ENCODE measurements at places on chromosomes 6 and 20.

GRCh38 chr6:125899726-125900182, 56.8 kb upstream of the HINT3 start:
- DNase-seq: no peak

- no peak for DNase-seq
These were observed 160.4 kb downstream of the RALGAPA2 start for GRCh38 chr20:20552076-20552475.

GRCh38 chr20:52578559-52578958, 387.0 kb upstream of the ZFP64 start:
- DNase-seq: no peak

GRCh38 chr6:49462599-49462926, 490 bp downstream of the MMUT start:
- no peak for DNase-seq

DNA sequence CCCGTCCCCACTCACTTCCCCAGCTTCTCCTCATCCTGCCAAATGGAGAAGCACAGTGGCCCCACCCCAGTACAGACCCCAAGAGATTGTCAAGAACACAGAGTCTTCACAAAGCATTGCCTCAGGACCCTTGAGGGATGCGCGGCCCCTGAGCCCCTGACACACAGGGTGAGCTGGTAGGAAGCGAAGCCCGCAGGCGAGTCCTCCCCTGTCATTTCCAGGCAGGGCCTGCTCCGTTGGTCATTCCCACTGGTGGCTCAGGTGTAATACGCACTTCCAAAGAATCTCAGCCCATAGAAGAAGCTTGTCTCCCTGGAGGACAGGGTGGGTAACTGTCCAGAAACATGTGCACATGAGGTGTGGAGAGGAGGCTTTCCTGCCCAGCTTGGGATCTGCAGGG, 404.2 kb downstream of the THBS2 start:
- no peak for DNase-seq

DNA sequence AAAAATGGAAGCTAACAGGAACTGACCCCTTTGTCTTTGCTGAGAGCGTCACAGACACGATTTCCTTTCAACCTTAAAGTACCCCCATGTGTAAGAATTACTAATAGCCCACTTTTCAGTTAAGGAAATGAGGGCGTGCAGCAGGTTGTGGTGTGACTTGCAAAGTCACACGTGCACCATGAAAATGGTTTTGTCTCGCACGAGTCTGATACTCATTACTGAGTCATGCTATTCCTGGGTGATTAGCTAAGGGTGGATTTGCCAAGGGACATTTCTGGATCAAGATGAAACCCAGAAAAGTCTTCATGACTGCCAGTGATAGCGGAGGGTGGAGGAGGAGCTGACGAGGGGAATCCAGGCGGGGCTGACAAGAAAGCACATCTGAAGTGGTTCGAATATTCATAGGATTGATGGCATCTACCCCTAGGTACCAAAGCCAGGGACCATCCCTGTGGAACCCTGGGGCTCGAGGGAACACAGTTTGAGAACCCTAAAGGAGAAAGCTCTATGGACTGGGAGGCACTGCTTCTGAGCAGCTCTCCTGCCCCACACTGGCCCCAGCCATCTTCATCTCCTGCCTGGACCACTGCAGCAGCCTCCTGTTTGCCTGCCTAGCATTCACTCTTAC, 12.1 kb upstream of the NFATC2 start:
- no peak for DNase-seq

DNA sequence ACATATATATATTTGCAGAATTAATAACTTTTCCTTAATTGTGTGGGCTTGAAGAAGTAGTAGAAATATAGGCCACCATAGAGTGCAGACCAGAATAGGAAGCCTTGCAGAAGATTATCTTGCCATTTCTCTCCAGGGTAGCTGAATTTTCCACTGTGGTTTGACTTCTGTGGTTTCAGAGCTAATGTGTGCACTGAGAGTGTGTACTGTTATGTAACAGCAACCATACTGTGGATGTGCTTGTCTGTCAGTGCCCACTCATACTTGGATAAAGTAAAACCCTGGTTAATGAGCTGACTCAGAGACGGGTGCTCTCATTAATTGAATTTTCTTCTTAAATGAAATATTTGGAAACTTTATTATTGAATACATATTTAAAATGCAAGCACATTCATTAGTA, 57.2 kb downstream of the CEP43 start:
- no peak for DNase-seq

DNA sequence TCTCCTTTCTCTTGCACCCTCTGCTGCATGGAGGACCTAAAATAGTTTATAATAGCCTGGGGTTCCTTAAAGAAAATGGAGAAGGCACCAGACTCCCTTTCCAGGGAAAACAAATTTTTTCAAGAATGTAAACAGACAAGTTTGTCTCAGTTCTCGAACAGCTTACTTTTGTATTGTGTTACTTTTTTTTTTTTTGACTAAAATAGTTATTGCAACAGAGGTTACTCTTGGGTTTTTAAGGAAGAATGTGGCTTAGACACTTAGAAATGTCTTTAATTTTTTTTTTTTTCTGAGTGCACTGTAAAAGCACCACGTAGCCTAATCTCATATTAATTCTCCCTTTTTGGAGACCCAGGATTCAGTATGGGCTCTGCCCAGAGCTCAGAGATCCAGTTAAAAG, 148.7 kb upstream of the CARMIL1 start:
- no peak for DNase-seq

DNA sequence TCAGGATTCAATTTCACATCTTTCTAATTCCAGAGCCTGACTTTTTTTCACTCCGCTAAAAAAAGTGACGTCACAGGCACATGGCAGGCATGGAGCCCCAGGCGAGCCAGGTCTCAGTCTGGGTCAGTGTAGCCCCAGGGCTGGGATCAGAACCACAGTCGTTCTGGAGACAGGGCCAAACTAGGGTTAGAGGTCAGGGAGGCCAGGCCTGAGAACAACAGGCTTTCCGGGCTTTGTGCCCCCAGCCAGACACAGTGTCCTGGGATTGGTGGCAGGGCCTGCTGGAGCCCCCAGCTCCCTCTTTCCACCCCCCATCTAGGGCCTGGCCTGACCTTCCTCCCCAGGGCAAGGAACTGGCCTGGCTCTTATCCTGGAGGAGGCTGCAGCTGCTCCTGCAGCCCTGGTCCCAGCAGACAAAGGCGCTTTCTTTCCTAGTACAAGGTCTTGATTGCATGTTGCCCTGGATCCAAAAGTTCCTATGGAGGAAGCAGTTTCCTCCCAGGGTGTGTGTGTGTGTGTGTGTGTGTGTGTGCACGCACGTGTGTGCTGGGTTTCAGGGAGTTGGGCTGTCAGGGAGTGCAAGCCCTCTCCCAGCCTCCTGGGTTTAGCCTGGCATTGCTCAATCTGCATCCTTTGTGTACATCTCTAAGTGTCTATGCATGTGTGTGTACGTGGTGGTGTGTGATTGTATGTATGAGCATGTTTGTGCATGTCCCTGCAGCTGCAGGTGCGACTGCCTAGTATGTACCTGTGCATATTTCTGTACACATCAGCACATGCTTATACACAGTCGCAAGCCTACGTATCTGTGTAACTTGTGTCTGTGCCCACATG, 26.5 kb upstream of the EMILIN3 start:
- DNase-seq: no peak

GRCh38 chr20:46657137-46657536, 5.9 kb upstream of the SLC13A3 start:
- no peak for DNase-seq

- DNase-seq: no peak
These were observed 327.1 kb upstream of the PRDM1 start for GRCh38 chr6:105759015-105759414.

DNA sequence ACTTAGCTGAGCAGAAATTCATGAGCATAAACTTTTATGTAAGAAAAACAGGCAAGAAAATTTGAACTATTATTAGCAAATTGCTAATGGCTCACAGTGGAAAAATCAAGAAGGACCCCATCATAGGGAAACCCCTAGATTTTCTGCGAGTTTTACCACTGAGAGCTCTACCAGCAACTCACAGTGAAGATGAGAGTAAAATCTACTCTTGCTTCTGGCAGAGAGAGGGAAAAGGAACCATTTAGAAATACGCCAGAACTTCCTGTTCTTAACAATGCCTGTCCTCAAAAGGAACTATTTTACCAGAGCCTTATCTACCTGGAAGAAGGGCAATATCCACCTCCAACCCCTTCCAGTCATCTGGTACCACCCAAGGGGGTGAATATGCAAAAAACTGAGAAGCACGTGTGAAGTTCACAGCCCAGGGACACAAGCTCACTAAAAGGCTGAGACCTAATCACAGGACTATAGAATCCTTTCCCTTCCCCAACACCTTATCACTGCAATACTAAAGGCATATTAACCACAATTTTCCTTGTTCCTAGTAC, 34.4 kb upstream of the ASF1A start:
- DNase-seq: no peak

DNA sequence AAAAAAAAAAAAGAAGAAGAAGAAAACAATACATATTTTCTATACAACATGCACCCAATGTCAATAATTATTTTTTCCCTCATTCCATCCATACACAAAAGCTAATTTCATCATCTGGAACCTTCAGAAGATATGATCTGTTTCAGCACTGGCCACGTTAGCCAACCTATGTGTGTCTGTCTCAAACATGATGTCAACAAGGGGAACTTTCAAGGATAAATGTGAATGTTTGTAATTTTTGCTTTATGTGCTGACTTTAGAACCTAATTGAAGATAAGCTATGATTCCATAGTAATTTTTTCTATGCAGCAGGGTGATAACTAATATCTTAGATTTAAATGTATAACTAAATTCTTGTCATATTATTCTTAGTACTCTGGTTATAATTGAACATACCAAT, 37.9 kb downstream of the IPCEF1 start:
- no peak for DNase-seq

- no peak for DNase-seq
These were observed 45.9 kb upstream of the SLC2A12 start for GRCh38 chr6:134098276-134098675.

DNA sequence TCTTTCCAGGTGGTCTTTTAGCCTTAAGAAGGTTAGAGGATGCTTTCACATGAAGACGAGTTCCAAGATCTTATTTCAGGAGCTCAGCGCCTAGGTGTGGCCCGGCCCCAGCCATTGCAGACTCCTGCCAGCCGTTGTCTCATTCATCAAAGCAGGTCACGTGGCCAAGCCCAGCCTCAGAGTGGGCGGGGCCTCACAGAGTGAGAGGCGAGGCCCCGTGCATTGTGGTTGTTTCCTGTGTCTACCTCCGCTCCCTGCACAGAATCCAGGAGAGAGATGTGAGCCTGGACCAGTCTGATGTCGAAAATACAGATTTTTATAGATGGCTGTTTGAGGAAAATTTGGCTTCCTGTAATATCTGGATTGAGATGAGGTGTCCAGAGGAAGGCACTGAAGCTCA, 49.2 kb upstream of the CST5 start:
- DNase-seq: peak; percentile 30

GRCh38 chr20:16107172-16107870, 465.9 kb downstream of the KIF16B start:
- DNase-seq: no peak

DNA sequence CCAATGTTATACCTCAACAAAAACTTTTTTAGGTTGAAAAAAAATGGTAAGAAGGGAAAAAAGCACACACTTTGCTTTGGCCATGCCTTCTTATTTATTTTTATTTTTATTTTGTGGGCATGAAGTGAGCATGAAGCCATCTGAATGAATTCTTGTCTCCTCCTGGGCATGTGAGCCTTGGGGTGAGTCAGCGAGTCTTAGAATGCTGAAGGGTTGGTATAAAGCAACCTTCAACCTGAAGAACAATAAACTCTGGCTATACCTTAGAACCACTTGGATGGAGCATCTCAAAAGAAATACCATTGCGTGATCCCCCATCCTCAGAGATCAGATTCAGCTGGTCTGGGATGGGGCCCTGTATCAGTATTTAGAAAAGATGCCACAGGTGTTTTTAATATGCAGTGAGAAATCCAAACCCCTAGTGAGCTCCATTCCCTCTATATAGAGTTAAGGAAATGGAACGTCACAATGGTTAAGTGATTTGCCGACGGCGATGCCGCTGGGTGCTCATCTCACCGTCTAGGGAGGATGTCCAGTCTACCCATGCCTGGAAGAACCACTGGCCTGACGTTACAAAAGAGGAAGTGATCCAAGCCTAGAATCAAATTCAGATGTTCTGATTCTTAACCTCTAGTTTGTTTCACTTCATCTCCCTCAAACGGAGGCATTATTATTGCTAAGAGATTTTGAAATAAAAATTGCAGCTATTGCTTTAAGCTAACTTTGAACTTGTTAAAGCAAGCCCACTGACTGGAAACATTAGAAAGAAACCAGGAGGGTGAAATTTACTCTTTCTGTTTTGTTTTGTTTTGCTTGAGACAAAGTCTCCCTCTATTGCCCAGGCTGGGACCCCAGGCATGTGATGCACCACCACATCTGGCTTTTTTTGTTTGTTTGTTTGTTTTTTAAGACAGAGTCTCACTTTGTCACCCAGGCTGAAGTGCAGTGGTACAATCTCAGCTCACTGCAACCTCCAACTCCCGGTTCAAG, 67.1 kb downstream of the EDN1 start:
- DNase-seq: no peak

GRCh38 chr20:62980970-62981369, 25.8 kb downstream of the BHLHE23 start:
- DNase-seq: peak; percentile 39

GRCh38 chr20:10876558-10876957, 202.8 kb upstream of the JAG1 start:
- DNase-seq: no peak

GRCh38 chr6:67802771-67803170, 832.3 kb upstream of the ADGRB3 start:
- DNase-seq: no peak

- no peak for DNase-seq
These were observed 31.5 kb downstream of the MAFB start for GRCh38 chr20:40657526-40657925.

GRCh38 chr6:45812922-45813321, 202.7 kb downstream of the CLIC5 start:
- no peak for DNase-seq

DNA sequence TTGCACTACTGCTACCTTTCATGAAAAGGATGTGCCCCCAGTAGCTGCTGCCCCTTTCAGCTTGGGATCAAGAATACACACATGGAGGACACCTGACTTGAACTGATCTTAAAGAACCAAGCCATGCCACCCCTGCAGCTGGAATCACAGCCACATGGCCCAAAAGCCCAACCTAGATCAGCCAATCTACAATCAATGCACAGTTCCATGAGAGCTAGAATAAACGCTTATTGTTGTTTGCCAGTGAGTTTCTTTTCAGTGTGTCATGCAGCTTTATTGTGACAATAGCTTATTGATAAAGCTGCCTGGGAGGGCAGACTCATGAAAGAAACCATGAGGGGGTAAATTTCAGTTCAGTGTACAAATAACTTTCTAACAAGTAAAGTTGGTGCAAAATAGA, 397.7 kb downstream of the PTPRT start:
- no peak for DNase-seq

- no peak for DNase-seq
These were observed 9.6 kb upstream of the APCDD1L start for GRCh38 chr20:58524814-58525213.

GRCh38 chr6:30071858-30072257, 3.7 kb downstream of the RNF39 start:
- DNase-seq: no peak
